Breast epithelium (tissue), 4 donors: ENCODE measurements at places on chromosomes 3 and 15. TPM values are rescaled to one million over a fixed set of nuclear protein-coding genes. Genes with fewer than 3 reads are reported as not detected.

Gene TRIM71
- total RNA-seq, result under 0.01 TPM

DNA sequence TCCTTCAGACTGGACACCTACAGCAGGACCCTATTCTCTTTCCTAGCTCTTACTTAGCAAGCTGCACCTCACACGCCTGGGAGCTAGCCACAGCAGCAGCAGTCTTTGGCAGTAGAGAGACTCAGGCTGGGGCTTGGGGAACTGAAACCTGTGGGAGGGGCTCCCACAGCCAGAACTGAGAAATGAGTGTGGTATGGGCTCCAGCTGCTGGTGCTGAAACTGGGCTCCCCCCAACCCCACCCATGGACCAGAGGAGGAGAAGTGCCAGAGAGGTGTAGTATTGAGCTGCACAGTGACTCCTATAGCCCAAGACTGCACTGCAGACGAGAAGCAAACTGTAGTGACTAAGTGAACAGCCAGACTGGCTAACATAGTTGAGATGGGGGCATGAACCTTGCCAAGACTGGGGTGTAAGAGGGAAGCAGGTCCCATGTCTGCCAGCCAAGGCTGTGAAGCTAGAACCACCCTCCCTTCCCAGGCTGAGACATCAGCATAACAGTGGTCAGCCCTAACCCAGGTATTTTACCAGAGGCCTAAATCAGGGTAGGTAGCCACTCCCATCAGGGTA, 62.5 kb downstream of the MYO5A start:
- DNase-seq, result no peak

DNA sequence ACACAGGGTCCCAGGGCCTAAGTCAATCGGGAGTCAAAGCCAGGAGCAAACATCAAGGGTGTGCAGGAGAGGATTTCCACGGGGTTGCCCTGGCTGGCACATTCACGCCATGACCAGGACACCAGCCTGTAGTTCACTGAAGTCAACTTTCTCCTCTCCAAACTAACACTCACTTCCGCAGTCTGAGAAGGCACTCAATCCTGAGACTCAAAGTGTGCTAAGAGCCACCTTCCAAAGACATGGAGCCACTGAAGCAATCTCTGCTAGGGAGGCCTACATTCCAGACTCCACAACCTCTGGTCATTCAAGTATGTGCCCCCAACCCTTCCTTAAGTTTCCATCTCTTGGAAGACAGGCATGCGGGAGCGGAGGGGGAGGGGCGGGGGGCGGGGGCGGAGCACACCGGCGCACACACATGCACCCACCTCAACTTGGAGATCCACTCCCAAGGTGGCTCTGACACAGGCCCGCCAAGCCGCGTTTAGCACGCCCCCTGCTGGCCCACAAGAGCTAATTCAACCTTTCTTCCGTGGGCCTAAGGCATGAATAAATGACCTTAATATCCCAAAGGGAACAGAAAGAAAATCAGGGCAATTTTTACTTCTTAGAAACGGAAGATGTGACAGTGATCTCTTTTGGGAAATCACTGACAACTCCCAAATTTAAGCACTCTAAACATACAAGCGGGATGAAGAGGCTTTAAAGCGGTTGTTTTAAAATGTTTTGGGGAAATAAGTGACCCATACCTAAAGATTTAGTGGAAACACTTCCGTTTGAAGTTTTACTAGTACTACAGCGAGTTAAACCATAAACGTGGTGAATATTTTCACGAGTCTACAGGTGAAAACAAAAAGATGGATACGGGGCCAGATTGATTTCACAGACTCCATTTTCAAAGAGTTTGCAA, 162.5 kb upstream of the CHRNA7 start:
- DNase-seq, result no peak

- DNase-seq, result no peak
Measured at GRCh38 chr3:101950510-101950909, 101.2 kb downstream of the NFKBIZ start.
